ENCODE measurements at places on chromosomes 1 and 21.

- DNase-seq = no peak
Measured at GRCh38 chr1:17837233-17838030, 82.3 kb downstream of the ACTL8 start.

DNA sequence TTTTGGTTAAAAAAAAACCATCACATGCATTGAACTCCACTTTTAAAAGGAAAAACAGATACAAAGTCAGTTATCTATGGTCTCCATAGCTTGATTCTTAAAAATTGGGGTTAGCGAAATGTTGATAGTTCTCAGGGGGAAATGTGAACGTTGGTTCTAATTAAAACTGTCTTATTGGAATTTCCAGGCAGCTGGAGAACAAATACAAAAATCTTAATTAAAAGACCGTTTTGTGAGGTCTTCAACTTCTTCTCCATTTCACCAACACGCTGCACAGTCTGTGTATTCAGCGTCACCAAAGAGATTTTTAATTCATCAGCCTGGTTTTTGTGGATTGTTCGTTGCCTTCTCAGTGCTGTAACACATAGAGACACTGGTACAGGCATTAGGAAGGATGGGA, 99.3 kb upstream of the COA6 start:
- DNase-seq = no peak

- no peak for DNase-seq
Measured at GRCh38 chr1:192730198-192730597, 78.6 kb upstream of the RGS2 start.

DNA sequence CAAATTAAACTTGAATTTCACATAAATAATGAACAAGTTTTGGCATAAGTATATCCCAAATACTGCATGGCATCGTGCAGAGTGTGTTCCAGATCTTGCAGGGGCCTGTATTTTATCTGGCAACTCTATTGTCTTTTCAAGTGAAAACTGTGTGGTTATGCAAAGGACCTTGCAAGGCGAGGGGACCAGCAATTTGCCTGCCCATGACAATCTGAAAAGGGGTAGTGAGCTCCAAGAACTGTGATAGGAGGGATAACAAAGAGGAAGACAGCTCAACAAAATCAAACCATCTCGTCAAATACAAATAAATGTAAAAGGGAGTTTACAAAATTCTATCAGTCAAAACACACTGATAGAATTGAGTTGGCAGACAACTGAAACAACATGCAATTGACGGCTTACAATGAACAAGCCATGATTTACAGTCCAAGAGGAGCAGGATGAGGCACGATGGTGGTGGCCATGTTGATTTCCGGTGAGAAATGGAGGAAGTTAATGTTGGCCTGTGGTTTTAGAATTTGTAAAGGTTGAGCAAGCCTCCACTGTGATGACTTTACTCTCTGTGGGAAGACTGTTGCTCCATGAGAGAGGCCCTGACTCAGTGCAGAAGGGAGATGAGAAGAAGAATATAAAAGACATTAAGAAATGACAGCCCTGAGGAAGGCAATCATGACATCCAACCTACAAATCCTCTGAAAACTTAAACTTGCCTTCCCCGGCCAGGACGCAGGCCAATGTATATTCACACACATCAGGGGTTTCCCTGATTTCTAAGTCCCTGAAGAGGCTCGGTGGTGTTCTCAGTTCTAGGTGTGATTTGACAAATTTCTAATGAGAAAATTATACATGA, 132.2 kb downstream of the ADSS2 start:
- DNase-seq = no peak

GRCh38 chr1:20400341-20401177, 85.5 kb downstream of the CAMK2N1 start:
- no peak for DNase-seq

- no peak for DNase-seq
Measured at GRCh38 chr1:206589206-206589605, 23.1 kb downstream of the EIF2D start.

DNA sequence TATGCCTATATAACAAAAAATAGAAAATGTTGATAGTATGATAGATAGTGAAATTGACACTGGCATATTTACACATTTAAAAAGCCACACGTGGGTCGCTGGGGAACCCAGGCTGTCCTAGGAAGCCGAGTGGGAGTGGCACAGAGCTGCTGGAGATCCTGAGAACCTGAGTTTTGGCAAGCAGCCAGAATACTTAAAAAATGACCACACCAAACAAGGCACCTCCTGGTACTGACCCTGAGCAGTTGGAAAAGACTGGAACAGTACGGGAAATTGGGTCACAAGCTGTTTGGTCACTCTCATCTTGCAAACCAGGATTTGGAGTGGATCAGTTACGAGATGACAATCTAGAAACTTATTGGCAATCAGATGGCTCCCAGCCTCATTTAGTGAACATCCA, 111.5 kb downstream of the ZFYVE9 start:
- DNase-seq = no peak

DNA sequence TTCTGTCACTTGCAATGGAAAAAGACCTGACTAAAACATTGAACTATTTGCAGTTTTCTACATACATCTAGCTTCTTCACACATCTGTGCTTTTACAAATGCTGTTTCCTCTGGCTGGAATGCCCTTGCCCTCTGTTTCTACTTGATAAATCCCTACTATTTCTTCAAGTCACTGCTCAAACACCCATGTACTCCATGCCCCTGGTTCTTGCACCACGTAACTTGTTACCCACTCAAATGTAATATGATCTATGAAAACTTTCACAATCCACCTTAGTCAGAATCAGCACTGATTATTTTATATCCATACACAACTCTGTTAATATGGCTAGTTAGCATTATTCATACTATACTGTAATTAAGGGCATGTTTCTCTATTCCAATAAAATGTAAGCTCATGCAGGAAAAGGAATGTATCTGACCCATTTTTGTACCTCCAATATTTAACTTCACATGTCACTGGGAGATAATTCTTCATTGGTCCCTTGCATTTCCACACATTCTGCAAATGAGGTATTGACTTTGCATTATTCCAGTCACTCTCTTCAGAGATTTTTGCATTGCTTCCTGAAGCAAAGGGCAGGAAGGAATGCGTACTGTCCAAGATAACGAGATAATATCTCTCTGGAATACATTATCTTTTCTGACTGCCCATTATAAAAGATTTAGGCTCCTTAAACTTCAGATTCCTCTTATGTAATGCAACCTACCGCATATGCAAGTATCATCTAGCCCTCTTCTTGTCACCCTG, 158.3 kb downstream of the COL24A1 start:
- no peak for DNase-seq

DNA sequence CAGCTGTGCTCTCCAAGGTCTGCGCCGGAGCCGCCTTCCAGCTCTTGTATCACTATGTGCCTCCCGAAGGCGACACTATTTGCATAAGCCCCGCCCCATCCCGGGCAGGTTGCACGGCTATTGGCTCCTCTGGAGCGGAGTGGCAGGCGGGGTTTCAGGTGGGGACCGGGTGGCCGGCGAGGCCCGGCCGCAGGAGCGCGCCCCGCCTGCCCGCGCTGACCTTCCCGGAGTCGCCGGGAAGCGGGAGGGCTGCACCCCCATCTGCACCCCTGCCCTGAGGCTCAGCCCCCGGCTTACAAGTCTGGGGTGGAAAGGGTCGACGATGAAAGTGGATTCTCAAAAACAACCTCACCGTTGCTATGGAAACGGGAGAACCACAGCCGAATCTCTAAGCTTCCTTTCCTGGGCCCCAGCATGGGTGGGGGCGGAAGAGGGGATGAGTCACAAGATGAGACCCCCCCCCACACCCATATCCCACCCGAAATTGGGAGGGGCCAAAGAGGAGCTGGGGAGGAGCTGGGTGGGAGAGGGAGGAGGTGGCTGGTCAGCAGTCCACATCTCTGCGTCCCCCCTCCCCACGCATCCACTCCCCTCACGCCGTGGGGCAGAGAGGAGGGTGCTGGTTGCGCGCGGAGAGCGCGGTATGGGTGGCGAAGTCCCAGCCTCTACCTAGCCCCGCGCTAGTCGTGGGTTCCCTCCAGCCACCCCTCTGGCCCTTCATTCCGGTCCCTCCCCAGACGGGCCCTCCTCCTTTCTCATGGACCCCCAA, at the start of gene HPCAL4:
Gene HPCAL4, minus strand, starts transcription at position 51 of the 769 bp plus-strand sequence. CDS start 6,830 bp downstream, outside the sequence.
- DNase-seq = peak; percentile 94

DNA sequence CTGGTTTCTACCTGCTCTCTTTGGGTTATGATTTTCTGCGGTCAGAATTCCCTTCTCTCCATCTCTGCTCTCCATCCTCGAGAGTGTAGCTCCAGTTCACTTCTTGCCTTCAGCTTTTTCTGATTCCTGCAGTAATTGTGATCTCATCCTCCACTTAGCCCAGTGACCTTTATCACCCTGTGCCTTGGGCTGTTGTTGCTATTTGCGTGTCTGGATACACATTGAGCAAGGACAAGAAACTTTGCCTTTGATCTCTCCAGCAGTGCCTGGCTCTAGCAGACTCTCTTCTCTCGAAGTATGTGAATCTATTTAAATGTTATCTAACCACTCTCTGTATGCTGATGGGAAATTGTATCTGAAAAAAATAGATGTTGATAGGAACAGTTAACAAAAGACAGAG, 76.4 kb upstream of the MARK1 start:
- DNase-seq = no peak
